ENCODE measurements at places on chromosomes 1 and 21.

GRCh38 chr1:25572708-25573590 lies 29.5 kb downstream of the LDLRAP1 start:
- no peak for DNase-seq

GRCh38 chr21:44984428-44984791 lies 44.6 kb downstream of the SLX9 start:
- DNase-seq: no peak

- no peak for DNase-seq
Measured at GRCh38 chr1:9665193-9665592, 13.7 kb downstream of the PIK3CD start.

GRCh38 chr1:36523850-36524249 lies 41.1 kb upstream of the CSF3R start:
- DNase-seq: no peak

GRCh38 chr1:101291562-101292380 lies 55.0 kb downstream of the S1PR1 start:
- DNase-seq: peak; percentile 61

- DNase-seq: peak; percentile 59
Measured at GRCh38 chr1:85243372-85243771, 16.1 kb downstream of the C1orf52 start.

- DNase-seq: no peak
Measured at GRCh38 chr1:243440406-243440805, 184.6 kb downstream of the SDCCAG8 start.

- DNase-seq: no peak
Measured at GRCh38 chr1:240644732-240645131, 32.8 kb upstream of the GREM2 start.

GRCh38 chr1:182083851-182084486 lies 22.5 kb upstream of the ZNF648 start:
- no peak for DNase-seq

DNA sequence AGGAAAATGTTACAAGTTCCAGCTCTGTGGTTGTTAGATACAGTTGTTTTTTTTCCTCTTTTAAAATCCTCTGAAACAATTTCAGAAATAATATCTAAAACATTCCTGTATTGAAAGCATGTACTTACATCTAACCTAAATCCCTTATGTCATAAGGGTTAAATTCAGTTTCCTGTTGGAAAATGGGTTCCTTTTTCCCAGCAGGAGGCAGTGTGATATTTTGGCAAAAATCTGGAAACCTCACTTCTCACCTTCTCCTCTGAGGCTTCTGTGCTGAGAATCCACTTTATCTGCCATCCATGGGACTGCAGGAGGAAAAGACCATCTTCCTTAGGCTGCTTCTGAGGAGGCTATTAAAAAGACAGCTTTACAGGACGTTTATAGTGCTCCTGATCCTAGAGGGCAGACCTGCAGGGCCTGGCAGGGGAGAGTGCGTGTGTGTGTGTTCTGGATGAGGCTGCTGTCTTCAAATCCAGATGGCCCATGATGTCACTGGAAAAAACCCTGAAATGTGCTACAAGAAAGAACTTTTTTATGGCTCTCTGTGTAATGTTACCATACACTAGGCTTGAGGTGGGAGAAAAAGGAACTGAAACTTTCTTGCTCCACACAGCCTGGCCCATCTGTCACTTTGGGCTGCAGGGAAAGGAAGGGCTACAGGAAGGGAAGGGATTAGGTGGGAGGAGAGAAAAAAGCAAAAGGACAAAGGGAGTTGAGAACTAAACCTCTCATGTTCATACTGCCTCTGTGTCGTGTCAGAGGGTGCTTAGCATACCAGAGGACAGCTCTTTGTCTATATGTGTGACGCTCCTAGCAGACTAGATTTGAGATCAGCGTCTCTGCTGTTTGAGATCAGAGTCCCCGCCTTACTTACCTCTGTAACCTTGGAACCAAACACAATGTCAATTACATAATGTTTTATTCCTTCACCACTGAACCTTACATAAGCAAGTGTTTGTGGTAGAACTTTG lies 379.2 kb upstream of the SPAG17 start:
- no peak for DNase-seq

DNA sequence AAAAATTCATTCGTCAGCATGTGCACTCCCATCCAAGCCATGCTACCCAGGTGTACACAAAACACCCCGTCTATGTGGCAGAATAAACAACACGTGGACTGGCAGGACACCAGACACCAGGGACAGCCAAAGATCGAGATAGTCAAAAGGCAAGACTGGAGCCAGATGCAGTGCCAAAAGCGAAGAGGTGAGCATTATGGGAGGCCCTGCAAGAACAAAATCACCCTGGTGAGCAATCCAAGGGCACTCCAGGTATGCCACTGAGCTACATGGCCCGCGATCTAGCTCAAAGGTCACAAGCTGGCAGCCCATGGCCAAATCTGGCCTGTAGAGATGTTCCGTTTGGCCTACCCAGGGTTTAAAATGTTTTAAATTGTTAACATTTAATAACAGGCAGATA lies 33.7 kb downstream of the PLPP3 start:
- DNase-seq: no peak

GRCh38 chr1:35326246-35326866 lies 57.8 kb downstream of the ZMYM4 start:
- DNase-seq: no peak

GRCh38 chr1:11768821-11769220 lies 6.8 kb downstream of the C1orf167 start:
- no peak for DNase-seq

DNA sequence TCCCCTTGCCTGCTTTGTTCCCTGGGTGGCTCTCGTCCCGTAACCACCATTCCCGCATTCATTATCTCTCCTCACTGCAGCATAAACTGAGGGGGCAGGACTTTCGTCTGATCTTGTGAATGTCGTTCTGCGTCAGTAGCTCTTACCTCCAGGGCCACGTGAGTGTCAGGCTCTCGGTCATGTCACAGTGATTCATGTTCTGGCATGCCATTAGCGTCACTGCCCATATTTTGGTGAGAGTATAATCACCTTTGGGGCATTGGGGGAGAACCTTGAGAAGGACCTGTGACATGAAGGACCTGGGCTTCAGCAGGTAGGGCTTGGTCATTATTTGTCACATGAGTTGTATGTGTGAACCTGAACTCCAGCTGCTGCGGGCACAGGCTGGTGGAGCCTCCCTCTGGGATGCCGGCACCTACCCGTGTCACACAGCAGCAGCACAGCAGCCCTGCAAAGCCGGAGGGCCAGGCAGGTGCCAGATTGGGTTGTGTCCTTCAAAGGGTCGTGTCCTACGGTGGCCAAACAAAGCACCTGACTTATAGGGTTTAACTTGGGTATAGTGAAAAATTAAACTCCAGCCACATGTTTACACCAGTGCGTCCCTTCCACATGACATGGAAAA lies 68.5 kb downstream of the BACE2 start:
- DNase-seq: no peak

DNA sequence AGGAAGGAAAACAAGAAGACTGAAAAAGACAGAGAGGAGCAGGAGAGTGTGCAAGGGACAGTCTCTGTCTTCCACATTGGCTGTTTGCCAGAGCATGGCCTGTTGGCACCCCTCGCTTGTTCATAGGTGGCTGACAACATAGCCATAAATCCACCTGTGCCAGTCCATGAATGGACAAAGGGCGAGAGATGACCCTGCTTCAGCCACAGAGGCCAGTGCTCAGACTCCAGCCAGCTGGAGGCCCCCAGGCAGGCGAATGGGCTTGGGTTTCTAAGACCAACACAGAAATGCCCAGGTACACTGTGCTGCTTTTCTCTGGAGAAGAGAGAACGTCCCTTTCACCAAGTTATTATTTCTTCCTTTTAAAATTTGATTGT lies 60.6 kb downstream of the RIPK4 start:
- DNase-seq: no peak

GRCh38 chr1:235516862-235517446 lies 12.7 kb upstream of the B3GALNT2 start:
- DNase-seq: no peak

DNA sequence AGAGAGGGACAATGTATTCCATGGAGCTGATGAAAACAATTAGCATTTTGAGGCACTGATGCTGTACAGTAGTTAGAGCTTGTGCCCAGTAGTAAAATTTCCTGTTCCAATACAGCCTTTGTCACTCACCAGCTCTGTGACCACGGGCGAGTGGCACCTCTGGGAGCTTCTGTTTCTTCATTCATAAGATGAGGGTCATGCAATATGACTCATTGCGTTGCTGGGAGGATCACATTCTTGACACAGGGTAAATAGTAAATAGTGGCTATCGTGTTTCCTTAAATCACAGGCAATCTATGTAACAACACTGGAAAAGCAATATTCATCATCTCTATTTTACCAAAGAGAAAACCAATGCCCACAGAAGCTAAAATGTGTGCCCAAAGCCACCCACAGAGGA lies 4.5 kb upstream of the LRRC52 start:
- no peak for DNase-seq

DNA sequence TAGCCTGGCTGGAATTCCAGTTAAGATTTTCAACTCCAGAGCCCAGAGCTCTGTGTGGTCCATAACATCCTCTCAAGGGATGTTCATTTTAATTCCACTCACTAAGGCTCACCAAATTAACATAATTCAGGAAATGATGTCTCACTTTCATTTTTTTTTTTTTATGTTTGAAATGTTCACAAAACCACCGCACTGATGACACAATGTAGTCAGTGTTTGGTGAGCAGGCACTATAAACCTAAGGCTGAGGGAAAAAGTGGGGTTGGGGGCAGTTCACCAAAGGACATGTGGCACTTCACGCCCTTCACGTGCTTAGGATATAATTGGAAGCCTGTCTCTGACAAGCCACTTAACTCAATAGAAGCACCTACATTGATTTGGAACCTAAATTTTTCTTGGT lies 177.3 kb upstream of the CAMK1G start:
- no peak for DNase-seq

DNA sequence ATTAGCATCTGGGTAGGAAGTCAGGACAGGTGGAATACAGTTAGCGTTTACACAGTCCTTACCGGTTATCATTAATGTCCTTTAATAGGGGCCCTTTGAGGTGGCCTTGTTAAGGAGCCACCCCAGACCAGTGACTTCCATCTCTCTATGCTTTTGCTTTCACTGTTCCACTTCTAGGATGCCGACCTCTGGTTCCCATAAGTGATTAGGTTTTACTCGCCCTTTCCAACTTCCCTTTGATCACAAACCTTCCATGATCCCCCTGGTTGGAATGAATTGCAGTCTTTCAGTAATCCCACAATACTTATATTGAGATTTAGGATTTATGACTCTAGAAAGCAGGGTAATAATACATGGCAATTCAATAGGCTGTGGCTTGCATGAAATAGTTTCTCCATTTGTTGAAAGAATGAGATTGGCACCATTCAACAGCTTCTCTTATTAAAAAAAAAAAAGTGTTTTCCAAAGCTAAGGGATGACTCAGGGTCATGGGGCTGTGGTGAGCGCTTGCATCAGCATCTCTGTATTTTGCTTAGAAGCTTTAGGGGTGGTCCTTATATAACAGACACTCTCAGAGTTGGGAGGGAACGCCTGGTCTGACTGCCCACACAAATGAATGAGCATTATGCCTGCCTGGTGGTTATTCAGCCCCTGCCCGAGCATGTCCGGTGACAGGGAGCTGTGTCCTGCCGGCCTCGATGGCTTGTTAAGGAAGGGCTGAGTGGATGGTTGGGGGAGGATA lies 110.5 kb downstream of the CNIH3 start:
- DNase-seq: peak; percentile 96

DNA sequence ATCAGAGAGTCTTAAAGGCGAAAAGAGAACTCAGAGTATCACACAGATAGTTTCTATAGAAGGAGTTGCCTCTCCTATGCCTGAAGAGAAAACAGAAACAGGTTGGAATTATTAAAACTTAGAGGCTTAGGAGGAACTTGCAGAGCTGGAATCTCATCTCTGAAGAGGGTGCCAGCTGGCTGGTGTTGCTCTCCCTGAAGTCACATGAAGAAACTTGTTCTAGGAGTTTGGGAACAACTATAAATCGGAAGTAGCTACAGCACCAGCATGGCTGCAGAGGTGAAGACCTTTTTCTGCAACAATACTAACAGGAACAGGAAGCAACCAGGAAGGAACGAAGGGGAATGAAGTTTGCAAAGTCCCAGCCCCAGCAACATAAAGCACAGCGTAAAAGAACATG lies 35.8 kb downstream of the FMO3 start:
- DNase-seq: no peak

DNA sequence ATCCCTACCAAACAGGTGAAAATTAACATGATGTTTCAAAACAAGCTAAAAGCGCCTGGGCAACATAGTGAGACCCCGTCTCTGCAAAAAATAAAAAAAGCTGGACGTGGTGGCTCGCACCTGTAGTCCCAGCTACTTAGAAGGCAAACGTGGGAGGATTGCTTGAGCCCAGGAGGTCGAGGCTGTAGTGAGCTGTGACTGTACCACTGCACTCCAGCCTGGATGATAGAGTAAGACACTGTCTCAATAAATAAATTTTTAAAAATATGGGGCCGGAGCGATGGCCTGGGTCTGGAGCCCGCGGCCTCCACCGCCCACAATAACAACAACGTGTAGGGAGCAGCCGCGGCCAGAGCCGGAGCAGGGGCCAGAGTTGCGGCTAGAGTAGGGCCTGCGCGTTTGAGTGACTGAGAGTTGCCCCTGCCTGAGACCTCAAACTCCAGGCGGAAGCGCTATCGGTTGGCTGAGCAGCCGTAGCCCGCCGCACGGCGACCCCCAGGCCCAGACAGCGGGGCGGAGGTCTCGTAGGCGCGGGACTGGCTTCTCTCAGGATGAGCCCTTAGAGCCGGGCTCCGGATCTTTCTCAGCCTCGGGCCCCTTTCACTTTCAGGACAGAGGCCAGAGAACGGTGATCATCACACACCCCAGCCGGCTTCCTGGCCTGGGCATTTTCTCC lies 41.4 kb downstream of the ZMYM1 start:
- DNase-seq: no peak

DNA sequence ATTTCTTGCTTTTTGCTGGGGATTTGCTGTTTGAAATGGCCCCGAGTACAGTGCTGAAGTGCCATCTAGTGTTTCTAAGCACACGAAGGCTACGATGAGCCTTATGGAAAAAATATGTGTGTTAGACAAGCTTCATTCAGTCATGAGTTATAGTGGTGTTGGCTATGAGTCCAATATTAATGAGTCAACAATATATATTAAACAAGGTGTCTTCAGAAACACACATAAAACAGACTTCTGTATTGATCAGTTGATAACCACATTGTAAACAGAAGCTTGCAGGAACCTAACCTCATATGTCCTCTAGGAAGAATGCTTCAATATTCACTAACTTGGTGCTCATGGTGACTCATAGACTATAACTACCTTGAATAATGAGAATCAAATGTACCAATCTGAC lies 1.7 kb upstream of the GJB5 start:
- no peak for DNase-seq

GRCh38 chr1:56153276-56153675 lies 426.1 kb downstream of the PLPP3 start:
- DNase-seq: no peak

All from fibroblast of the conjunctiva (primary cell).